NCI-H1930 (cell line): ENCODE measurements at places on chromosomes 2 and 18.

GRCh38 chr2:86176597-86176996 lies 18.7 kb downstream of the IMMT start:
- no peak for DNase-seq

GRCh38 chr18:11747731-11748130 lies 58.7 kb downstream of the GNAL start:
- DNase-seq: no peak

DNA sequence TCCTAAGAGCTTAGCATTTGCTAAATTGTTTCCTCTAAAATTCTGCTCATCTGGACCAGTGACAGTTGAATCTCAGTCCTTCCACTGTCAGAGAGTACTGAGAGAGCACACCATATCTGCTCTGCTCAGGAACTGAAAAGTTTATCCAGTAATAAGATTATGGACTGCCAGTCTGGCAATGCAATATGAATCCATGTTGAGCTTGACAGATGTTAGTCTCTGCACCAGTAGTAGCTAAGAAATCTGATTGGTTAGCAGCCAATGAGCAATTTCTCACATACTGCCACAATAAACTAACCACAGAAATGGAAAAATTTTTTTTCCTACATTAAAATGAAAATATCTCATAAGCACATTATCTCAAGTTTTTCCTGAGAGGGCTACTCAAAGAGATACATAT lies 2.3 kb downstream of the PRKD3 start:
- no peak for DNase-seq

GRCh38 chr2:131584940-131585339 lies 57.3 kb downstream of the CCDC74A start:
- DNase-seq: no peak

- no peak for DNase-seq
Measured at GRCh38 chr2:104250635-104251034, 603.3 kb upstream of the POU3F3 start.

DNA sequence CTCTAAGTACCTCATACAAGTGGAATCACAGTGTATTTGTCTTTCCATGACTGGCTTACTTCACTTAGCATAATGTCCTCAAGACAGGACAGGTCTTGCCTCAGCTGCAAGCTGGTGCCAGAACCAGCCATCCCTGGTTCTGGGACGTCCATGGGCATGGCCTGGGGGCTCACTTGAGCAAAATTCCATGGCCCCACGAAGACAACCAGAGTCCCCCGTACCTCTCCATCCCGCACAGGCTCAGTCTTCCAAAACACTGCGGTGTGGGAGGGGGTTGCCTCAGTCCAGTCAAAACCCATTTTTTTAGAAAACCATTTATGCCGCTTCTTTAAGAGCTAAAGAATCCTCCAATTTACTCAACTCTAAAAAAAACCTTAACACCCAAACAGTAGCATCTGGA lies 21.7 kb upstream of the CABLES1 start:
- no peak for DNase-seq

GRCh38 chr2:125085904-125086303 lies 1060.8 kb downstream of the CNTNAP5 start:
- DNase-seq: no peak

DNA sequence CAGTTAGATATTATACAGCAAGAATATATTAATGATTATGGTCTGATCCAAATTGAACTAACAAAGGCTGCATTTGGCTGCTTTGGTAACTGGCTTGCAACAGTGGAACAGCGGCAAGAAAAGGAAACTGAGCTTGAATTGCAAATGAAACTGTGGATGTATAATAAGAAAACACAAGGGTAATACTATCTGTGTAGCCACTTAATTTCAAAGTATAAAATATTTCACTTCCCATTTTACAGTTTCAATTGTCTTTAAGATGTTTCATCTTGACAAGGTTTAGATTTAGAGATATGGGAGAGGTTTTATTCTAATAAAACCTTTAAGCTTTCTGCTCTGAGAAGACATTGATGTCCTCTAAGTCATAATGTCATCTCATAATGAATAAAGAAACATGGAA lies 23.8 kb downstream of the WDR75 start:
- no peak for DNase-seq

DNA sequence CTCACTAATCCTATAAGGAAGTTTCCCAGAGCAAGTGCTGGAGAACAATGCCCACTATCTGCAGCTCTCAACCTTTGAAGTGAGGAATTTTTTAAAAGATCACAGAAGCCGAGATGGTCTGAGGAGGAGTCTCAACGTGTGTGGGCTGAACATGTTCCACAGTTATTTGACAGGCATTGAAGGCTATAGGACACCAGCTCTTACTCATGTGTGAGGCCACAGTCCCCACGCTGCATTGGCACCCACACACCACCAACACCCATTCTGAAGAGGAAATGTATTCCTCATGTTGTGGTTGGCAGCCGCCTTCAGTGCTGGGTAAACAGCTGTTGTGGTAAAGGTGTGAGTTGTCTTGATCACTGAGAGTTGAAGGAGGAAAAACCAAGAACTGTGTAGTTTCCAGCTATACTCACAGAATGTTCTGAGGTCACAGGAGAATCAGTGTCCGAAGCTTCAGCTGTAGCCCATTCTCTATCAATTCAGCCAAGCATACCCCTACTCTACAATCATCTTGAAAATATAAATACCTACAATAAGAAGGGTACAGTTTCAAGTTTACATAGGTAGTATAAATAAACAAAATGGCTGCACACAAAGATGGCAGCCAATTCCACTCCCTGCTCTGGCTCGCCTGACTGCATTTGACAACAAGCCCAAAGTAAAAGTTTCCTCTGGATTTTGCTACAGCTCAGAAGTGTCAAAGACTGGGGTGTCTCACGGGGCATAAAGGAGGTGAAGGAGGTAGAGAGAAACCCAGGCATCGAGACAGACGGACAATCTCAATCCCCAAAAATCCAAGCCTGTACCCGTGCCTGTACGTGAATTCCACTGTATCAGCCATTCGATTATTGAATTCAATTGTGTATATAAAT lies 12.1 kb downstream of the CD226 start:
- DNase-seq: no peak

DNA sequence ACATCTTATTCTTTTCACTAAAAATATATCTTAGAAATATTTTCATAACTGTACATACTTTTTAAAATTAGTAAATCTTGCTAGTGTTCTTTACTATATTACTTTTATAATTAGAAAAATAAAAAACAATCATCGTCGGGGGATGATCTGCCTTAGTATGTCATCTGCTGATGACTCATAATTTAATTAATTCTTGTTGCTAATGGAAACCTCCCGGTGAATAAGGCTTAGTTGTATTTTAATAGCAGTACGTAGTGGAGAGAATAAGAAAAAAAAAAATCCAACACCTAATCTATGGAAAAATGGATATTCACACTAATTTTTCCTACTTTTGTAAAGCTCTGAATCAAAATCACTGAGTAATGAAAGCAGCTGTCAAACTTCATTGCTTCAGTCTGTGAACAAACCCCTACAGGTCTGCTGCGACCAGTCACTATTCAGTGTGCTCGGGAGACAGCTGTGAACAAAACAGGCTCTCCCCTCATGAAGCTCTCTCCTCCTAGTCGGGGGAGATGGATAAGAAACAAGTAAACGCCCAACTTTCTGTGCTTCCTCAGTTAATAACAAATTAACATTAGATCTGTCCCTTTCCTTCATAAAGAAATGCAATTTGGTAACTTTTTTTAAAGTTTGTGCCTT lies 97.4 kb upstream of the UPP2 start:
- DNase-seq: no peak

GRCh38 chr2:187362151-187362550 lies 85.9 kb downstream of the CALCRL start:
- DNase-seq: no peak

DNA sequence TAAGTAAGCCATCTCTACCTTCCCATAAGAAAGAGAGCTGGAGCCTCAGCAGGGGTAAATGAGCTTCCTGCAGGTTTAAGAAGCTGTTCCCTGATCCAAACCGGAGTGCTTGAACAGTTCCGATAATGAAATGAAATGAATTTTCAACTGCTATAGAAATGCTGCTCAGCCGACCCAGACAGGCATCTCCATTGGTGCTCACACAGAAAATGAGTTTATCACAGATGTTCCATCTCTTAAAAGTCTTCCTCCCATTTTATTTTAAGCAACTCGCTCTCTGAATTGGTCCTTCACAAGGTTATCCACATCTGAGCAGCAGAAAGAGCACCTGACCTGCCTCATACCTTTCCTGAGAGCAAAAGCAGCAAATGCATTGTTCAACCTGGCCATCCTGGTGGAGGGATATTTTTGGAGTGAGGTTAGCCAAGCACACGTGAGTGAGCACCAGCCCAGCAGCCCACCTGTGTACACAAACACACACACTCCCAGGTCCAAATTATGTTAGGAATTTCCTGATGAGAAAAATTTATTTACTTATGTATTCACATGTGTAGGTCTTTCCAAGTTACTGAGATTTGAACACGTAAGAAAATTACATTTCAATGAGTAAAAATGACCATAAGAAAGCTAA lies 42.2 kb upstream of the CCDC68 start:
- DNase-seq: no peak

- DNase-seq: no peak
Measured at GRCh38 chr18:36608107-36608506, 220.7 kb downstream of the TPGS2 start.

DNA sequence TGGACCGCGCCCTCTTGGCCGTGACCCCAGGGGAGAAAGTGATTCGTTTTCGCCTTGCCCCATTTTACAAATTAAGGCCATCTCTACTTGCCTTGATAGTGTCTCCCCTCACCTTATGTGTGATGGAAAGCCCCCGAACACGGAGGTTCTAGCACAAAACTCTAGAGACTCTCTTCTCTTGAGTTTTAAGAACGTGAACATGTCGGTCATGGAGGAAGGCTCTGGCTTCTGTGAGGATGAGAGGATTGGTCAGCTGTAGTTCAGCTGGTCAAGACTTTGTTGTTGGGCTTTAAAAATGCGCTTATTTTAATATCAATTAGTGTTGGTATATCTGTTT lies 828 bp downstream of the DYNC1I2 start:
- DNase-seq: no peak
